ENCODE measurements at places on chromosomes 12 and 14.

GRCh38 chr12:95674631-95675030 is 115.9 kb downstream of the NTN4 start:
- no peak for DNase-seq

- no peak for DNase-seq
These were observed 21.6 kb upstream of the BLTP3B start for GRCh38 chr12:100164153-100164704.

- no peak for DNase-seq
These were observed 12.3 kb downstream of the LRP6 start for GRCh38 chr12:12254553-12254952.

GRCh38 chr14:100662879-100663760 is 63.6 kb upstream of the DLK1 start:
- DNase-seq = peak; percentile 71

GRCh38 chr14:77593501-77593961 is 22.9 kb downstream of the SPTLC2 start:
- DNase-seq = no peak

- DNase-seq = peak; percentile 28
These were observed 498.4 kb downstream of the RMST start for GRCh38 chr12:97960741-97961608.

GRCh38 chr12:56778756-56779155 is 15.6 kb downstream of the HSD17B6 start:
- no peak for DNase-seq

- peak; percentile 45 for DNase-seq
These were observed 44.9 kb downstream of the DDX11 start for GRCh38 chr12:31118347-31119191.

DNA sequence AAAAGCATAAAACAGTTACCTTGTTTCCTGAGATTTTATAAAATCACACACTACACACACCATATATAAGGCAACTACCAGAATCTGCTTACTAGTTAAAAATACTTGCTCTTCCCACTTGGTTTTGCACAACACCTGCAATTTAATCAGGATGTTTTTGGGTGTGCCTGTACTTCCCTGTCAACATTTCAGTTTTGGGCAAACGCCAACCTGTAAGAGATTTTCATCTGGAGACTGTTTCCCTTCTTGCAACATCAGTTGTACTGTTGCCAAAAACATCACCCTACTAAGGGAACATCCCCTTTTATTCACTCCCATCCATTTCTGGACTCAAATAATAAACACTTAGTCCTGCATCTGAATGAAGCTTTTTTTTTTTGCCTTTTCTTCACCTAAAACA is 172.3 kb downstream of the DUSP6 start:
- peak; percentile 58 for DNase-seq

DNA sequence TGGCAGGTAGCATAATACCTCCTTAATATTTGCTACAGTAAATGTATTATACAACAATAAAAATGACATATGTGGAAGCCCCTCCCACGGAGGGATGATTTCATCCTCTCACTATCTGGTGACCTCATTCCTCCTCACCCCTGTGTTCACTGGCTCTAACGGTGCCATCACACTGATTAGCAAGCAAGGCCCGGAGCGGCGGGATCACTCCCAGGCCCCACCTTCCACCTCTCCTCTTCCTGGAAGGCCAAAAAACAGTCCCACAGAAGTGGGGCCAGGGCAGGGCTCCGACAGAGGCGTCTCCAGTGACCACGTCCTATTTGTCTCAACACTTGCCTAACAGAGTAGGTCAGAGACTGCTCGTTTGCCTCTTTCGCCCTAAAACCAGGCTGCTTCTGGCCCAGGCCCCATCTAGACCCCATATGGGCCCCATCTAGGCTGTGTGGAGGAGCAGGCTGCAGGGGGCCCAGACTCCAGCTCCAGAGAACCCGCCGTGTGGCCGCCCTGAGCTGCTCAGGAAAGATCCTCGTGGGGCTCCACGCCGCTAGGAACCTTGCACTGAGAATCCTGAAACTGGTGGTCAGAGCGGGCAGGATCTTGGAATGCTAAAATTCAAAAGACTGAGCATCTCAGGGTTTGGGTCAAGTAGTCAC is 3.7 kb downstream of the SELPLG start:
- peak; percentile 80 for DNase-seq

- DNase-seq = no peak
These were observed 20.1 kb upstream of the PLXNC1 start for GRCh38 chr12:94128280-94128679.

- no peak for DNase-seq
These were observed 170.8 kb upstream of the RASSF8 start for GRCh38 chr12:25787701-25788100.

DNA sequence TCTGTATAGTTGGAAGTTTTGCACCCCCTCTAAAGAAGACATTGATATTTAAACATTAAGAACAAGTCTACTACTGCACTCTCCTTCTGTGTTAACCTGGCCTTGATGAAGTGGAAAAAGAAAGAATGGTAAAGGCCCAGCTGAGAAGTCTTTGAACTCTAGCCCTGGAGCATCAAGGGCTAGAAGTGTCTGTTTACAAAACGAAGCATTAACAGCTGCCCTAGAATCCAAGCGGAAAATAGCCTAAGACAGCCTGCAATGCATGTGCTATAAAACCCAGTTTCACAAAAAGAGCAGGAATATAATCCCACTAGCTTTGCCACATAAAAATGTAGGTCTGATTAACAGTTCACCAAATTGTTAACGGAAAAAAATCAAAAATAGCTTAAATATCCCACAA is 60.5 kb downstream of the NUMB start:
- DNase-seq = no peak

DNA sequence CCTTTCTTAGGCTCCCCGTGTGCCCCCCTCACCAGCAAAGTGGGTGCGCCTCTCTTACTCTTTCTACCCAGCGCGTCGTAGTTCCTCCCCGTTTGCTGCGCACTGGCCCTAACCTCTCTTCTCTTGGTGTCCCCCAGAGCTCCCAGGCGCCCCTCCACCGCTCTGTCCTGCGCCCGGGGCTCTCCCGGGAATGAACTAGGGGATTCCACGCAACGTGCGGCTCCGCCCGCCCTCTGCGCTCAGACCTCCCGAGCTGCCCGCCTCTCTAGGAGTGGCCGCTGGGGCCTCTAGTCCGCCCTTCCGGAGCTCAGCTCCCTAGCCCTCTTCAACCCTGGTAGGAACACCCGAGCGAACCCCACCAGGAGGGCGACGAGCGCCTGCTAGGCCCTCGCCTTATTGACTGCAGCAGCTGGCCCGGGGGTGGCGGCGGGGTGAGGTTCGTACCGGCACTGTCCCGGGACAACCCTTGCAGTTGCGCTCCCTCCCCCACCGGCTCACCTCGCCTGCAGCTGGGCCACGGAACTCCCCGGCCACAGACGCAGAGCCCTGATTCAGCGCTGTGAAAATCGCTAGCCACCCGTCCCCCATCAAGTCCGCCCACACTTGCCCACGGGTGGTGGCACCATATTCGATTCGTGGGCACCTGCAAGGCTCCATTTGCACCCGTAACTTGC is 1.3 kb downstream of the TMEM233 start:
- DNase-seq = peak; percentile 34

DNA sequence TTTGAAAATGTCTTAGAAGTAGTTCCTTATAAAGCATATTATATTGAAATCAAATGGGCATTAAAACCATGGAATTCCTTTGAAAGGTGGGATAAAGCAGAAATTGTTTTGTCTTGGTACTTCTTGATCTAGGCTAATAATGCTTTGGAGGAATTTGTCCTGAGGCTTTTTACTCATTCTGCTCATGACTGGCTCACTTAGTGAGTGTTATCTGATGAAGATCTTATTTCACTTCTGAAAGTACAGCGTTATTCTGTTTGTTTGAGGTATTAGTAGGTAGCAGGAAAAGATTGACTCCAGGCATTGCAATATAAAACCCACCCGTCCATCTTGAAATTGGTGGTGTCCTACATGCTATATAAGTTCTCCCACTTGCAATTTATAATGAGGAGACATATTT is 5.5 kb downstream of the C12orf71 start:
- DNase-seq = no peak

DNA sequence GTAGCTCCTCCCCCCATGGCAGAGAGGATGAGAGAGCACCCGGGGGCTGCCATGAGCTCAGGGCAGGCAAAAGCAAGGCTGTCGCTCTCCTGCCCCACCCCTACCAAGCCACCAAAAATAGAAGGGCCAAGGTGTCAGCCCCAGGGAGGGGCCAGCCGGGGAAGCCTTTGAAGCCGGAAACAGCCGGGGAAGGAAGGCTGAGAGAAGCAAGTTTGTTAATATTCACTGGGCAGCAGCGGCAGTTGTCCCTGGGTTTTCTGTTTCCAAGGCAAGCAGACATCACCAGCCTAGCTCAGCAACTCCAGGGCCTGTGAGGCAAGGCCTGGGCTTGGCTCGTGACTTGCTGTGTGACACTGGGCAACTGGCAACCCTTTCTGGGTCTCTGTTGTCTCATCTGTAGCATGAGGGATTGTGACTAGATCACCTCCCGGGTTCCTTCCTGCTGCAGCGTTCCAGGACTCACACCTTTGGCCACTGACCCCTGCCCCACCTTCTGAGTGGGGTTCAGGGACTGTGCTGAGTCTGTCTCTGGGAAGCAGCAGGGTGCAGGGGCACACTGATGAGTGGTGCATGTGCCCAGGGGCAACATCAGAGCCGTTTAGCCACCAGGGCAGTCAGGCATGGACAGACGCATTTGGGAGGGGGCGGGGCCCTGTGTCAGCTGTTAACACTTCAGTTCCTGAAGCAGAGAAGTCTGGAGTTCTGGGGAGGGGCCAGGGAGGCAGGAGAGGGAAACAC is 24.3 kb downstream of the SYNDIG1L start:
- DNase-seq = peak; percentile 71

GRCh38 chr14:31080056-31080455 is 53.9 kb upstream of the STRN3 start:
- DNase-seq = peak; percentile 19

- DNase-seq = no peak
These were observed 107.6 kb upstream of the EGLN3 start for GRCh38 chr14:34058510-34058909.

DNA sequence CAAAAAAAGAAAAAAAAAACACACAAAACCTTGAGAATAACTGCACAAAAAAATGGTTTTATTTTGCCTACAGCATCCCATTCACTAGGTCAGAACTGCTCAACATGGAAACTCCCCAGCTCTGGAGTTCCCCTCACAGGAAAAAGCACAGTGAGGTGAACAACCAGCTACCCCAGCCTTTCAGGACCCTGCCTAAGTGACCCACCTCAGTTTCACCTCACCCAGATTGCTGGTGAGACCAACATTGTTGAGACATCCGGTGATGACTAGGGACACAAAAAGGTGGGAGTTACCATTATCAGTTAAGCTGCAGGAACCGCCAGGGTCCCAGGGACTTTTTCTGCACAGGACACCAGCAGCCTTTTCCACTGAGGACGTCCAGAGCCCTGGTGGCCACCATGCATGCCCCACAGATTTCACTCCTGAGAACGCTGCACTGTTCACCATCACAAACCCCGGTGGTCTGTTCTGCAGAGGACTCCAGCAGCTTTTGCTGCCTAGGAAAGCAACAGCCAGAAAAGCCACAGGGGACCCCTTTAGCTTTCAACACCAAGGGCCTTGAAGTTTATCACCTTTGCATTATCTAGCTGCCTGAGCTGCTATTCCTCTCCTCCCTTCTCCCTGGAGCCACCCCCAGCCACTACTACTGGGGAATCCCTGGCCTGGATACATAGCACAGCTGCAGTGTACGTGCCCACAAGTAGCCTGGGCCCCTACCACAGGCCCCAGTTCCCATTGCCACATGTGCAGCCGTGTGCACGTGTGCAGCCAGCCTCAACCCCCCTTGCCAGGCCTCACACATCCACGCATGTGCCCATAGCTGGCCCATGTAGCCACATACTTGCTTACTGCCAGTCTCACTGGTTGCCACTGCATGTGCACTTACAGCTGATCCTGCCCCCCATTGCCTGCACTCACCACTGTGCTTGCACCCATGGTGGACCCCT is 62.5 kb upstream of the FAR2 start:
- no peak for DNase-seq

DNA sequence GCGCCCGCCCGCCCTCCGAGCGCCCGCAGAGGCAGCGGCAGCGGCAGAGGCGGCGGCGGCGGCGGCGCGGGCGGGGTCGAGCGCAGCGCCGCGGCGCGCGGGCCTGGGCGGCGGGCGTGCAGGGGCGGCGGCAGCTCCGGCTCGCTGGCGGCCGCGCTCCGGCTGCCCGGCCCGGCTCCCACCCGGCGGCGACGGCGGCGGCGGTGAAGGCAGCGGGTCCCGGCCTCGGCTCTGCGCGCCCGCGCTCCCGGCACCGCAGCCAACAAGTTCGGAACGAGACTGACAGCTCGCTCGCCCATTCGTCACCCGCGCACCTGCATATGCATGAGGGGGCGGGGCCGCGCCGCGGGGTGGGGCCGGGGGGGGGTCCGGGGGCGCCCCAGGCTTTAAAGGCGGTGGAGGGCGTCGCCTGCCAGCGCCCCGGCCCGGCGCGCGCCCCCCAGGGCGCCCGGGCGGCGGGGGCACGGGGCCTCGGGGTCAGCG is at the start of gene JAG2:
JAG2 (minus strand) TSS at position 281 of the 483 bp plus-strand sequence. CDS start 356 bp downstream, outside the sequence.
- peak; percentile 67 for DNase-seq

DNA sequence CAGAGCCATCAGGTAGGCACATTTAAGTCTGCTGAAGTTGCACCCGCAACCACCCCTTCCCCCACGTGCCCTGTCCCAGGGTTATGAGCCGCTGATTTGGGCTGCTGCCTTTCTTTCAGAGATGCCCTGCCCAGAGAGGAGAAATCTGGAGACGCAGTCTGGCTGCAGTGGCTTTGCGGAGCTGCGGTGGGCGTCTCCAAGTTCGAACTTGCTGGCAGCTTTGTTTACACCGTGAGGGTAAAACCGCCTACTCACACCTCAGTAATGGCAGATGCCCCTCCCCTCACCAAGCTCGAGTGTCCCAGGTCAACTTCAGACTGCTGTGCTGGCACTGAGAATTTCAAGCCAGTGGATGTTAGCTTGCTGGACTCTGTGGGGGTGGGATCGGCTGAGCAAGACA is 14.7 kb downstream of the PTCSC3 start:
- no peak for DNase-seq

GRCh38 chr12:124422570-124423523 is 128.0 kb downstream of the RFLNA start:
- DNase-seq = peak; percentile 92

GRCh38 chr14:65658202-65658601 is 245.7 kb downstream of the FUT8 start:
- no peak for DNase-seq
